Upper lobe of left lung (tissue), 6 donors: ENCODE measurements at places on chromosomes 4 and X.

DNA sequence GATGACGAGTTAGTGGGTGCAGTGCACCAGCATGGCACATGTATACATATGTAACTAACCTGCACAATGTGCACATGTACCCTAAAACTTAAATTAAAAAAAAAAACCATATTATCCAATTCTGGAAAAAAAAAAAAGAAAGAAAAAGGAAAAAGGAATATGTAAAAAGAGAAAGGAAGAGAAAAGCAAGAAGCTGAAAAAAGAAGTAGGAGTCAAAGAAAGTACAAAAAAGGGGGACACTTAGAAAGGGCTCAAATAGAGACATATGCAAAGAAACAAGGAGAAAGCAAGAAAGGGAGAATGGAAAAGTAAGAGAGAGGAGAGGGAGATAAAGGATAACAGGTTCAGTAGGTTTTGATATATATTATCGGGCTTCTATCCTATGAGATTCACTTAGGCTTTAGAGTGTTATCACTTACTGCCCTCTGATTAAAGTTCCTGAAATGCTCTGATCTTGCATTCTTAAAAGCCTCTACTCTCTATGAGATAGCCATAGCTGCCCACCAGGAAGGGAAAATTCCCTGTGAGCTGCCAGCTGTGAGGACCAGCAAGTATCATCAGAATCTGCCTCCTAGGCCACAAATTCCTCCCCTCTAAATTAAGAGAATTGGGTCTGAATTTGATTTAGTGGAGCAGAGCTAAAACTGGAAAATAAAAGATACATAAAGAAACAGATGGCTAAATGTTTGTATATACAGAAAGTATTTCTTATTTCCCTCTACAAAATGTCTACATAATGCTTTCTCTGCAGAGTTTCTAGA, 95.2 kb downstream of the AMMECR1 start:
- no peak for DNase-seq

GRCh38 chrX:84907324-84907968, 96.2 kb upstream of the APOOL start:
- DNase-seq, result no peak

- DNase-seq, result no peak
Measured at GRCh38 chr4:62619971-62620370, 1419.8 kb downstream of the ADGRL3 start.

DNA sequence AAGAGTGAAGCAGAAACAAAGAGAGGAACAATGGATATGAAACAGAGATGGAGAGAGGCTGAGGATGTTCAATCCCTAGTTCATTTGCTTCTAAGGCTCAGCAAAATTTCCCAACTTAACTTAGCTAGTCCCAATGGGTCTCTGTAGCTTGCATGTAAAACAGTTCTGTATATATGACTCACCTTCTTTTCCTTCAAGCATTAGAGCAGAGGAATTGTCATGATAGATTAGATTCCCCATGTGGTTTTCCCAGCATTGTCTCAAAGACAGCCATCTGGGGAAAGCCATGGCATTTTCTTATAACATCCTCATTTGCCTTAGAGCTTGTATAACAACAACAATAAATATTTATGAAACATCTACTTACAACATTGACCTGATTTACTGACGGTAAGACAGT, 93.9 kb upstream of the GATB start:
- no peak for DNase-seq

GRCh38 chrX:118464501-118464900, 31.1 kb upstream of the DOCK11 start:
- no peak for DNase-seq

- peak; percentile 47 for DNase-seq
Measured at GRCh38 chr4:74466242-74466641, 21.3 kb downstream of the AREG start.

DNA sequence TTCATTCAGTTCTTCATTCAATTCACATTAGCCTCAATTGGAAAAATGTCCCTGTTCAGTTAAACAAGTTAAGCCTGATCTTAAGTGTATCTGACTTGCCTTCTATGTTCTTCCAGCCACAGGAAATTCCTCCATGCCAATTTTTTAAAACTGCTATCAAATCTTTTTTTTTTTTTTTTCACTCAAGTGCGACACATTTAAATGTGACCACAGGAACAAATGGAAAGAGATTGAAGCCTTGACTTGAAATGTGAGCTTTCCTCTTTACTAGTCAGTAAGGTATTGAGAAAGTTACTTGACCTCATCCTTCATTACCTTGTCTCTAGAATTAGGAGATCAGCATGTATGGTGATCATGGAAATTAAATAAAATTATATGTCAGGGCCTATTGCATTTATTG, 165.1 kb downstream of the SLIT2 start:
- no peak for DNase-seq

DNA sequence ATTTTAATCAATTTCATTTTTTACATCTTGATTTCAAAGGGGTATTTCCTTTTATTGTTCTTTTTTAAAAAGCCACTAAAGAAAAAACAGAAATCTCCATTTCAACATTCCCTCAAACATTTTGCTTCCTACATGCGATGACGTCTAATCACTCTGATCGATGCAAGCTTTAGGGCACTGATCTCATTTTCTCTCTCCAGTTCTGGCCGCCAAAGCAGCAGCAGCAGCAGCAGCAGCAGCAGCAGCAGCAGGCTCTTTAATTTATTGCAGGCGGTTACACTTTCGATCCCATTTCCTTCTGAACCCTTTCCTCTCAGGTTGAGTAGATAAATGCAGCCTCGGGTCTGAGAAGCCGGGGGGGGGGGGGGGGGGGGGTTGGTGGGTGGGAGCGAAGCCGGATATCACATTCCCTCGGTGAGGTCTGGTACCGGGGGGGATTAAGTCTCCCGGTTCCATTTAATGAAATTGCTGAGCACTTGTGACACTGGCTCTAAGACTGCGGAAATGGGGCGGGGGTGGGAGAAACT, 3.4 kb upstream of the PCDH7 start:
- no peak for DNase-seq

- no peak for DNase-seq
Measured at GRCh38 chr4:148215202-148215601, 227.0 kb downstream of the NR3C2 start.

DNA sequence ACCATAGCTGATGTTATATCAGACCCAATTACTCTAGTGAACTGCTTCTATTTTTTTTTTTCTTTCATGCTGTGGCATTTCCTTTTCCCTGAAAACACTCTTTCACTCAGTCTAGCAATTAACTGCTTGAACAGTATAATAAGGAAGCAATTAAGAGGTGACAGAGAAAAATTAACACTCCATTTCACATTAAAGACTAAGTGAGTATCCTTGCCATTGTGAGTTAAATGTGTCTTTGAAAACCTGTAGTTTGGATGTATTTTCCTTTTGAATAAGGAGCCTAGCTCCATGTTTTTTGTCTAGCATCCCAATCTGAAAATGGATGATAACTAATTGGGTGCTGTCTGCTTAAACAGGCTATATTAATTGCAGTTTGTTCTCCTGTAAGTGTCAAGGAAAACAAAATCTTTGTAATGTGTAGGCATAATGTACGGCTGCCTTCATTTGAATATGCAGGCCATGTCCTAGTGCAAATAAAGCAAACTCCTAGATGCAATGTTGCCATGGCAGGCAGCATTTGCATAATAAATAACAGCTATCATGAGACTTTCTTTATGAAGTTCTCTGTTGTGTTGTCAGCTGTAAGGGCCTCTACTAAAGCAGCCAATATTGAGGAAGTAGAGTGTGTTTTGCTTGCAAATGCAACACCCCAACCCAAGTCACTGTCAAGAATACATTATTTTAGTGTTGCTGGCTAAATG, 416.7 kb downstream of the ZIC3 start:
- no peak for DNase-seq

GRCh38 chrX:32408389-32408788, 803.0 kb downstream of the DMD start:
- no peak for DNase-seq

GRCh38 chr4:53821179-53821851, 230.0 kb upstream of the LNX1 start:
- DNase-seq, result no peak

DNA sequence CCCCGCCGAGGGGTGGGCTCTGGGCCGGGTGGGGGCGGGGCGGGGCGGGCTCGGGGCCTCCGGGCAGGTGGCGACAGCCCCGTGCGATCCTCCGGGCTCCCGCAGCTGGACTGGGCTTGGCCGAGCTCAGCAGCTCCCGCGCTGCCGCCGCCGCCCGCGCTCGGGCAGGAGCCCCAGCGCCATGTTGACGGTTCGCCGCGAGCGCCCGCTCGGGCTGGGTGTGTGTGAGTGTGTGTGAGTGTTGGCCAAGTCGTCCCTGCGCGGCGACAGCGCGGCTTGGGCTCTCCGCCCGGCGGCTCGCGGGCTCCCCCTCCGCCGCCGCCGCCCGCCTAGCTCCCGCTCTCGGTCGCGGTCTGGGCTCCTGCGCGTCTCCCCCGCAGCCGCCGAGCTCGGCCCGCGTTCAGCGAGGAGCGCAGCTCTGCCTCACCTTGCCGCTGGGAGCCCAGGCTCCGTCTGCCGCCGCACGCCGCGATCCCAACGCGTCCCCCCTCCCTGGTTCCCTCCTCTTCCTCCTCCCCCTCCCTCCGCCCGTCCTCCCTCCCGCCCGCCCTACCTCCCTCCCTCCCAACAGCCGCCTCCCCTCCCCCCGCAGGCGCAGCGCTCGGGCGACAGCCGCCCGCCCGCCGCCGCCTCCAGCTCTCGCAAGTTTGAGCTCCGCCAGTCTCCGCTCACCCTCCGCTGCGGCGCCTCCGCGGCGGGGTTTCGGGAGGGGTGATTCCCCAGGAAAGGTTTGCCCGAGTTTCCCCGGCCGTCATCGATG, at the start of gene BCOR:
TSS of gene BCOR (minus strand) at position 455 of the 760 bp plus-strand sequence. CDS start 20,029 bp downstream, outside the sequence.
- peak; percentile 73 for DNase-seq

DNA sequence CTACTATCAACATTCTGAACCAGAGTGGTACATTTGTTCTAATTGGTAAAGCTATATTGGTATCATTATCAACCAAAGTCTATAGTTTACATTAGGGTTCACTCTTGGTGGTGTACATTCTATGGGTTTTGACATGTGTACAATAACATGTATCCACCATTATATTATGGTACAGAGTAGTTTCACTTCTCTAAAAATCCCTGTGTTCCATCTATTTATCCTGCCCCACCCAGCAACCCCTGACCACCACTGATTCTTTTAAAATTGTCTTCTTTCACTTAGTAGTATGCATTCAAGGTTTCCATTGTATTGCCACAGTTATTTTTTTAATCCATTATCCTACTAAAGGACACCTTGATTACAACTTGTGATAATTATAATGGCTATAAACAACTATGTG, 15.3 kb upstream of the TMPRSS11D start:
- no peak for DNase-seq

- no peak for DNase-seq
Measured at GRCh38 chr4:83392562-83392961, 57.9 kb upstream of the HPSE start.

DNA sequence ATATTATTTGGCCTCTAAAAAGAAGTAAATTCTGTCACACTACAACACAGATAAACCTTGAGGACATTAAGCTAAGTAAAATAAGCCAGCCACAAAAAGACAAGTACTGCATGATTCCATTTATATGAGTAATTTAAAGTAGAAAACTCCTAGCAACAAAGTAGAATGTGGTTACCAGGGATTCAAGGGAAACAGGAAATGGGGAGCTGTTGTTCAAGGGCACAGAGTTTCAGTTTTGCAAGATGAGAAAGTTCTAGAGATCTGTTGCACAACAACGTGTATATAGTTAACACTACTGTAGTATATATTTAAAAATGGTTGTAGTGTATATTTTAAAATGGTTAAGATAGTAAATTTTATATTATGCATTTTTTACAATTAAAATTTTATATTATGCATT, 25.4 kb downstream of the SEC31A start:
- peak; percentile 34 for DNase-seq

DNA sequence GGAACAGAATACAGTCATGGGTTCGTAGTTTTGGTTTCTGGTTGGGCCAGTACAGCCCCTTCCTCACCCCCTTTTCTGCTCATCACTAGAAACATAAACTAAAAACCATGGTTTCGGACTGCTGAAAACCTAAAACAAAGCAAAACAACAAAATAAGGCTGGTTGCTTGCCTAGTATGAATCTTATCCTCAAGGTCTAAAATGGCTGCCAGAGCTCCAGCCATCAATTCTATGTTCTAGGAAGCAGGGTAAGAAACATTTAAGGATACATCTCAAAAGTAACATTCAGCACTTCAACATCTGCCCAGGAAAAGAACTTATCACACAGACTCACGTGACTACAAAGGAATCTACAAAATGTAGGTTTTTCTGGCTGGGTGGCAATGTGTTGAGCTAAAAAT, 31.5 kb downstream of the PPP3CA start:
- no peak for DNase-seq

DNA sequence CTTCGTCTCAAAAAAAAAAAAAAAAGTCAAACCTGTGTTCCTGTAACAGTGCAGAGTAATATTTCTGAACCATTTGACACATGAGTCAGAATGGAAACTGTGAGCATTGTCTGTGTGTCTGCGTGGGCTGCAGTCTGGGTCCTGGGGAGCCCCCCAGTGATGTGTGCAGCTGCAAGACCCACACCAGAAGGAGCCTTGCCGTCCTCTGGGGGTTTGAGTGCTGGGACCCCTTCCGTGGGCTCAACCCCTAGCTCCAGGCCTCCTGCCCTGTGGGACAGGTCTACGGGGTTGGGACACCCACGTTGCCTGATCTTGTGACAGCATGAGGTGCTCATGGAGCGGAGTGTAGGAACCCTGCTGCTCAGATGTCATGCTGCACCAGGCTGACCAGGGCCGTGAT, 43.7 kb downstream of the DDX3X start:
- DNase-seq, result no peak

DNA sequence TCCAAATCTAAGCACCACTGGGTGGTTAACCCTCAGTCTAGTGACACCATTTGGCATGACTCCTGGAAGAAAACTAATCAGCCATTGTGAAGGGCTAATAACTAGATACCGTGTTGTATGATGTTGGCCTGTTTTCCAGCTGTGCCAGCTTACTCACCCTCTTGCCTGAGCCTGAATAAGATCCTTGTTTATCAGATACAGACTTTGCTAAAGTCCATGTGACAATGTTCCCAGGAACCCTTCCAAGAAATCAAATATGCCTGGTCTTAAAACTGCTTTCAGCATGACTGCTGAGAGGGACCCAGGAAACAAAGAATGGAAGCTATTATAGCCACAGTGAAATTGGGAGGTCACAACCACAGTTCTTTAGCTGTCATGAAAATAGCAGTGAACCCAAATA, 640.8 kb upstream of the INTU start:
- DNase-seq, result no peak

DNA sequence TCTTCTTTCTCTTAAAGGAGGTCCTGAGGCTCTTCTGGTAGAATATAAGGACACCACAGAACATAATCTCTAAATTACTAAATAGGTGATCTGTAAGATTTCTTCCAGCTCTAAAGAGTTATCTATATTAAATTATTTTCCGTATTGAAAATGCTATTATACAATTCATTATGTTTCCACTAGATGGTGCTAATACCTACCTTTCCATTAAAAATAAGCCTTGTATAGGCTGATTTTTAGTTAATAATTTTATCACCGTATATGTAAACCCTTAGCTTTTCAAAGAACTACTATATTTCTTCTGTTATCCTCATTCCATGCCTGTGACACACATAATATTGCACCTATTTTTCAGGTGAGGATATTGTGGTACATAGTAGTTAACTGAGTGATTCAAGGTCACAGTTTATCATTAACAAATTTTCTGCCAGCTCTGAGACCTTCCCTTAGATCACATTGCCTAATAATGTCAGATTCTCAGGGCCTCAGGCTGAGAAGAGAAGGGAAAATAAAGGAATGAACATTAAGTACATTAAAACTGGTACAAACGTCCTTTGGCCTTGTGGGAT, 138.8 kb downstream of the TEX11 start:
- DNase-seq, result no peak

GRCh38 chrX:114584375-114584943, 573 bp downstream of the HTR2C start:
- peak; percentile 75 for DNase-seq

- DNase-seq, result no peak
Measured at GRCh38 chrX:110123331-110123782, 120.4 kb downstream of the TMEM164 start.
